ENCODE measurements at places on chromosomes 16 and 17.
A peak's percentile ranks its signal among the peaks of the same experiment; 100 is the strongest.

DNA sequence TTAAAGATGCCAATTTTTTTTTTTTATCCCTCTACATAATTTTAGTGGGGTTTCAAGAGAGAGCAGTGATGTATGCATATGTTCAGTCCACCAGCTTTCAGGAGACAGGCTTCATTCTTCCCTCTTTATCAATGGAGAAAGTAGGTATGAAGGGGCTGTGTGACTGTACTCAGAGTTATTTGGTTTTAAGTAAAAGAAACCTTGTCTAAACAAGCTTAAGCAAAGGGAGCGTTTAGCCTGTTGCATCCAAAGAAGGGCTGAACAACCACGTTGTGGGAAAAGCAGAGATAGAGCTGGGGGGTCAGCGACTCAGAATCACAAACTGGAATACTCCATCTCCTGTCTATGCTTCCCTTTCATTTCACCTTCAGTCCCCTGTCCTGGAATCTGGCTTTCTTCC is 50.4 kb upstream of the HAS3 start:
- DNase-seq: no peak

GRCh38 chr17:66675273-66675990 is 159.5 kb upstream of the CACNG5 start:
- no peak for DNase-seq

GRCh38 chr17:62601471-62601870 is 26.0 kb upstream of the MRC2 start:
- DNase-seq: no peak

GRCh38 chr17:7484919-7485377 is 782 bp downstream of the POLR2A start:
- DNase-seq: no peak

GRCh38 chr17:63492940-63493339 is 16.1 kb downstream of the ACE start:
- DNase-seq: no peak

DNA sequence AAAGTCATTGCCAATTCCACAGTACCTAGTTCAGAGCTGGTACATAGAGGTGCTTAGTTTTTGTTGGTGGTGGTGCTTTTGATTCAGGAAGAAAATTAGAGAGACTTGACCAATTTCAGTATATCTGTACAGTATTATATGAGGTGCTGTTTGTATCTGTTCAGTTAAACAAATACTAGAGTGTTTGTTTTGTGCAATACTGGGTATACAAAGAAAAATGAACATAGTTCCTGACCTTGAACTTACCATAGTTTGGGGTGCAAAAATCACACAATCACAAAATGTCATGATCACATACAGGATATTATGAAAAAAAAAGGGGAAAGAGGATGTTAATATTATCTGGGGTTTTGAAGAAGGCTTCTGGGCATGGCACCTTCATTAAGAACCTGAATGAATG is 39.8 kb upstream of the GOT2 start:
- DNase-seq: no peak

- DNase-seq: no peak
Observed at GRCh38 chr16:79175286-79176057, 425.1 kb downstream of the MAF start.

DNA sequence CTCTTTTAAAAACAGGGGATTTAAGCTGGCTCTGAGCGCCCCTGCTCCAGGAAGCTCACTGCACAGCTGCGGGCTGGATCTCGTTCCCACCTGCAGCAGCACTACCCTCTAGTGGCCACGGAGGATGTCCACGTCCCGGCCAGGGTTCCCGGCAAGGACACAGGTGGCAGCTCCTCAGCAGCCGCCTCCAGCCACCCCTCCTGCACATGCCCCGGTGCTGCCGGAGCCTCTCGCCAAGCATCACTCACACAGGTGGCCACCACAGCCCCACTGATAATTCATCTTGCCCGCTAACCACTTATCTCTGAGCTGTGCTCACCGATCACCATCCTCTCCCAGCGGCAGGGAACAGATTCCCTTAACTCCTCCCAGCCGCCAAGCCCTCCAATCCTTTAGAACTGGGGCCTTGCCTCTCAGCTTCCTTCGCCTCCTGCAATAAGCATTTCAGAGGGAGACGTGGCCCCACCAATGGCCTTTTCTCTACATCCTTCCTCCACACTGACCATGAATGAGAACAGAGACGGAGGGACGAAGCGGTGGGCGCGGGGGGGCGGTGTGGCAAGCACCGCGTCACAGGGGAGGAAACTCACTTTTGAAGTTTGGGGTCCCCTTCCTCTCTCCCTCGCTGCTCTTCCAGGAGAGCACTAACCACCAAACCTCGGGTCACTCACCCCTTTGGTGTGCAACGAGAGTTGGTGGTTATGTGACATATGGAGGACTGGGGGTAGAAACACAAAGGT is 222.1 kb downstream of the RBFOX3 start:
- peak; percentile 46 for DNase-seq

- peak; percentile 38 for DNase-seq
Observed at GRCh38 chr17:78501241-78502036, 75.8 kb downstream of the DNAH17 start.

DNA sequence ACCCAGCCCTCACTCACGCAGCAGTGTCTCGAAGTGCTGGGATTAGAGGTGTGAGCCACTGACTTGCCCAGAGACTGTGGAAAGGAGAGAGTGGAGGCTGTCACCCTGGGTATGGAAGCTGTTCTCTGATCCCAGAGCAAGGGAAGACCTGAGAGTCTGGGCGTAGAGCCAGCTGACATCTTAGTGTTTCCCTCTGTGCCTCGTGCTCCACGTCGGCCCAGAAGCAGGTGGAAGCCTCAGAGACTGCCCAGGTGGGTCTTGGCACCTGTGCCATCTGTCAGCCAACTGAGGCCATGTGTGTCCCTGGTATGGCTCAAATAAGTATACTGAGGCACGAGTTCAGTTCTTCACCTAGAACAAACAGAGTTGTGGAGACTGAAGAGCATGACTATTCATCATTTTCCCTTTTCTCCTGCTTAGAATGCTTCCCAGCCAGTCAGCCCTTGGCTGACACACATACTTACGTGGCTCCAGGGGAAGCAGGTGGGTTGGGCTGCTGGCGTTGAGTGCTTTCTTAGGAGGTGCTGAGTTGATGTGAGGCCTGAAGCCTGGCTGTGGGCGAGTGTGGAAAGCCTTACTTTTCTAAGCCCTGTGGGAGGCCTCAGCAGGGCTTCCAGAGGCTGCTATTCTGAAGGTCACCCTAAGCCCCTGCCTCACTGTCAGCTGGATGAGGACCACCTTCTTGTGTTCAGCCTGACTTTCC is 8.1 kb downstream of the CTRL start:
- no peak for DNase-seq

All from right cardiac atrium (tissue), 5 donors.